Vagina (tissue), 2 donors: ENCODE measurements at places on chromosomes 1 and 21.

GRCh38 chr21:26087223-26087918 lies 83.2 kb downstream of the APP start:
- DNase-seq: no peak

DNA sequence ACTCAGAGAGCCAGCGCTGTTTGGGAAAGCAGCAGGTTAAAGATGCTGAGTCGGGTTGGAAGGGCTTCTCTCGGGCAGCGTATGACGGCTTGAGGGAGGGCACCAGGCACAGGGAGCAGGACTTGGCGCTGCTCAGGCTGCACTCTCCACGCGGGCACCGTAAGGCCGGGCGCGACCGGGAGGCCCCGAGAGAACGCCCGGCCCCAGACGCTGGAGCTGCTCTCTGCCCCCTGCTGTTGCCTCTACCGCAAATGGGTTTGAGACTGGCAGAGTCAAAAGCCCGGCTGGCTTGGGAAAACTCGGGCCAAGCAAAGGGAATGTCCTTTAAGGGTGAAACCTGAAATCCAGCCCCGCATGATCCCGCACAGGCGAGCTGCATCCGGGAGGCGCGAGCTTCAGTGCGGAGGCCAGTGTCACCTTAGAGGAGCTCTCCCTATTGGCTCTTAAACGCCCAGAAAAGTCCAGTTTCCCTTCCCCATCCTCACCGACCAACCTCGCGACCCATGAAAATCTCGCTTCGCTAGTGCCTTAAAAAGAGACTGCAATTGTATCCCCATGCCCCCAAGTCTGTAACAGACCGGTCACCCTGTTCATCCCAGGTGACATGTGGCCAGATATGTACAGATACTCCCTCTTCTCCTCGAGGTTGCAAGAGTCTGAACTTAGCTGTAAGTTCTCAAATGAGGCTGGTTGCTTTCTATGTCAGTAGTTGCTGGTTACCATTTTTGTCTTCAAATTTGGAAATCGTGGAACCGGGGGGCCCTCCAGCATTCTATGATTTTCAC lies 1.1 kb downstream of the PRRX1 start:
- DNase-seq: no peak

GRCh38 chr1:54267815-54268761 lies 68.1 kb downstream of the MRPL37 start:
- DNase-seq: no peak

GRCh38 chr1:107976431-107976830 lies 11.5 kb upstream of the VAV3 start:
- no peak for DNase-seq

- DNase-seq: no peak
These were observed 29.7 kb downstream of the PADI2 start for GRCh38 chr1:17089506-17089905.

GRCh38 chr1:210445931-210446330 lies 117.2 kb downstream of the HHAT start:
- DNase-seq: no peak

DNA sequence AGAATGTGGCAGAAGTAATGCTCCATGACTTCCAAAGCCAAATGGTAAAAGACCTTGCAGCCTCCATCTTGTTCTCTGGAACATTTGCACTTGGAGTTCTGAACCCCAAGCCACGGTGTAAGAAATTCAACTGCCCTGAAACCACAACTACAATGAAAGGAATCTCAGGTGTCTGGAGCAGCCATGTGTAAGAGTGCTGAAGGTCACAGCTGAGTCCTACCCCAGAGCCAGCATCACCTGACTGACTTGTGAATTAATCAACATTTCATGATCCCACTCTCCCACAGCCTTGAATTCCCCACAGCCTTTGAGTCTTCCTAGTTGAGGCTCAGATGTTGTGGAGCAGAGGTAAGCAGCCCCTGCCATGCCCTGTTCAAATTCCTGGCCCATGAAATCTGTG lies 192.8 kb upstream of the CAMK1G start:
- no peak for DNase-seq
